ENCODE measurements at places on chromosomes 1 and 21.

- DNase-seq = peak; percentile 64
Observed at GRCh38 chr1:203627851-203628200, 1.2 kb downstream of the ATP2B4 start.

DNA sequence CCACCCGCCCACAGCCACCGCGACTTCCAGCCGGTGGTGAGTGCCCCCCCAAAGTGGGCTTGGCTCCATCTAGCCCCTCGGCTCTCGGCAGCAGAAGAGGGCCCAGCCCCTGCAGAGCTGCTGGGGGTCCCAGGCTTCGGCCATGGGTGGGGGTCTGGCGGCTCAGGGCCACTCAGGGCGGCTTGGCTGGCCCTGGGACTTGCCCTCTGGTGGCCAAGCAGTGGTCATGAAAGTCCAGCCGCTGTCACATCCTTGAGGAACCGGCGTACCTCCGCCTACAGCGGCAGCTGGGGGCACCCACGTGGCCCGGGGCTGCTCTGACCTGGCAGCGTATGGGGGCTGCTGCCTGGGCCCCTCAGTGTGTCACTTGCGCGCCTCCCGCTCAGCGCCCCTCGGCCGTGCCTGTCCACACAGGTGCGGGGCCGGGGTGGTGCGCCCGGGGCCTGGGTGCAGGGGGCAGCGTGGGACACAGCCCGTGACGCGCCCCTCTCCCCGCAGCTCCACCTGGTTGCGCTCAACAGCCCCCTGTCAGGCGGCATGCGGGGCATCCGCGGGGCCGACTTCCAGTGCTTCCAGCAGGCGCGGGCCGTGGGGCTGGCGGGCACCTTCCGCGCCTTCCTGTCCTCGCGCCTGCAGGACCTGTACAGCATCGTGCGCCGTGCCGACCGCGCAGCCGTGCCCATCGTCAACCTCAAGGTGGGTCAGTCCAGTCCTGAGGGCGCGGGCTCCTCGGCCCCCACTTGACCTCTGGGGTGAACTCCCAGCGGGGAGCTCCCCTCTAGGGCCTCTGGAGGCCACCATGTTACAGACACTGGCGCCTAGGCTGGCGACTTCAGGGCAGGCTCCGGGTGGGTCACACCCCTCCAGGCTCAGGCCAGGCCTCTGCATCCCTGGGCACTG, 32.4 kb downstream of the SLC19A1 start:
- DNase-seq = no peak

DNA sequence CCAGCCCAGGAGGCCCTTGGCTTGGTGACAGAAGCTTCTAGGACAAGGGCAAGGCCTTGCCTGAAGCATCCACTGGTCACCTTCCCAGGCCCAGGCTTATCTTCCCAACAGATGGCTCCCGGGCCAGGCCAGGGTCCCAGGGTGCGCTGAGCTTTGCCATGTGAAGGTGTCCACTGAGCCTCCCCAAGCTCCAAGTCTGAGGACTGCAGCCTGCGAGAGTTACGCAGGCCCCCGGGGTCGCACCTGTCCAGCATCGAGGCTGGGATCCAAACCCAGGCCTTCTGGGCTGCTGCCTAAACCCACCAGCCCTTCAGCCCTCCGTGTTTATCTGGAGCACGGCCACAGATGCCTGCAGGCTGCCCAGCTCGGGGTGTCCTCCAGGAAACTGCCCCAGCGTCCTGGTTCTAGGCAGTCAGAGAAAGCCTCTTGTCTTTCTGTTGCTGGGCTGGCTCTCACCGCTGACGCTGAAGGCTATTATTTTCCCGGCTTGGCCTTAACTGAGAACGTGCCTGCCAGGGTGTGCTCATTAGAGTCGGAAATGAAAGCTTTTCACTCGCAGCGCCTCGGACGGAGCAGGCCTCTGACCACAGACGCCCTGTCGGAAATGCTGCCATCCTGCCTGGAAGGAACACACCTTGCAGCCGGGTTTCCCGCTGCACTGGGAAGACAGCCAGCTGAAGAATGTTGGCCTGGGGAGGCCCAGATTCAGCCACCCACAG, 71.4 kb downstream of the MEGF6 start:
- DNase-seq = peak; percentile 29

DNA sequence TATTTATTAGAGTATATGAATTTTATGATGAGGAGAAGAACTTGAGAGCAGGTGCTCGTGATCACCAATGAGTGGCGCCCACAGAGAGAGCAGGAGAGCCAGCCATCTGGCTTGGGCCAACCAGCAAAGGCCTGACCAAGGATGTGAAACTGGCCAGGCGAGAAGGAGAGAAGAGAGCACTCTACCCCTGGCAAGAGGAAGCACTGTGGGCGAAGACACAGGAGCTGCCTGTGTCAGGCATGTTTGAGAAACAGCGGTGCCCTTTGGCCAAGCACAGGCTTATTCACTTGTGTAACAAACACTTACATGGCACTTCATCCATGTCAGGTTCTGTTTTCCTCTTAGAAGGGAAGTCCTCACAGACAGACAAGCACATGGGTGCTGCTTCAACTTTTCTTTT, 4.2 kb upstream of the SIPA1L2 start:
- peak; percentile 31 for DNase-seq

- DNase-seq = peak; percentile 83
Observed at GRCh38 chr1:199463521-199464127, 563.9 kb upstream of the NR5A2 start.

GRCh38 chr1:21139601-21140000, 37.1 kb downstream of the EIF4G3 start:
- DNase-seq = peak; percentile 24

GRCh38 chr1:8184301-8184700, 133.6 kb upstream of the SLC45A1 start:
- DNase-seq = no peak

GRCh38 chr1:175338387-175339135, 146.0 kb upstream of the KIAA0040 start:
- DNase-seq = peak; percentile 66

DNA sequence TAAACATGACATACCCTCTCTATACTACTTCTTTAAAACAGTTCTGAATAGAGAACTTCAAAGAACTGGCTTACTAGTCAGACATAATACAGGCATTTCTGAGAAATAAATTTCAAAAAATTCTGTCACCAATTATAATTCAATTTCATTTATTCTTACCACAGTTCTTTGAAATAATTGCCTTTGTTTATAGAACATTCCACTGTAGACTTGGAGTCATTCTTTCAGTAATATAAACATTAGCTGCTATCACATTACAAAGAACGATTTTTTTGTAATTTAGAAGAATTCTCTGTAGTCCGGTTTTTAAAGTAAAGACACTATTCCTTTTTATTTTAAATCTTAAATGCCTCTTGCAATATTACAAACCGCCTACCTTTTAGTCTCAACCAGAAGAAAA, 146.4 kb upstream of the COL11A1 start:
- DNase-seq = no peak

DNA sequence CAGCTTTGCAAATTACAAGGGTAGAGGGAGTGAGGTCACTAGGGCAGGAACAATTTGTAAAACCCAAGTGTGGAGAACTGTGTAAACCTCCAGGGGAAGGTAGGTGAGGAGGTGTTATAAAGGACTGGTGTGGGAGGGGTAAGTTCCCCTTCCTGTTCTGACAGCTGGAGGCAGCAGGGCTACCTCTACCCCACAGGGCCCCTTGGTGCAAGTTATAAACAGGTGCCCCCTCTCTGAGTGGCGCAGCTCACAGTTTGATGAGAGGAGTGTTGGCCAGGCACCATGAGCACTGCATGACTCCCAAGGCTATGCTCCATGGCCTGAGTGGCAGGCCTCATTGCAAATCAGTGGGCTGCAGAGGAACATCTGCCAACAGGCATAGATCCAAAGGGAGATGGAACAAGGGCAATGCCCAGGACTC, 41.0 kb downstream of the MFSD2A start:
- no peak for DNase-seq

DNA sequence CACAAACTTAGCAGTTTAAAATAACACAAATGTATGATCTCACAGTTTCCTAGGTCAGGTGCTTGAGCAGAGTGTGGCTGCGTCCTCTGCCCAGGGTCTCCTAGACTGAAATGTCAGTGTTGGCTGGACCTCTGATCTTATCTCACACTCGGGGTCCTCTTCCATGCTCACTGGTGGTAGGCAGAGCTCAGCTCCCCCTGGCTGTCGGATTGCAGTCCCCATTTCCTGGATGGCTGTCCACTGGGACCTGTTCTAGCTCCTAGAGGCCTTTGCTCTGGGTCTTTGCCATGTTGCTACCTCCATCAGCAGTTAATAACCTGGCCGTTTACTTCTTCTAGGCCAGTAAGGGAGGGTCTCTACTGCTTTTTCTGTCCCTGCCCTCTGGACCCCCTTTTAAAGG, 107.5 kb downstream of the PCNX2 start:
- DNase-seq = no peak

GRCh38 chr1:221915764-221916163, 173.9 kb upstream of the DUSP10 start:
- no peak for DNase-seq

- DNase-seq = no peak
Observed at GRCh38 chr1:41319807-41320711, 41.2 kb upstream of the FOXO6 start.

- no peak for DNase-seq
Observed at GRCh38 chr1:98103617-98104285, 182.9 kb upstream of the DPYD start.

- DNase-seq = peak; percentile 88
Observed at GRCh38 chr1:161382214-161383019, 14.7 kb upstream of the CFAP126 start.

DNA sequence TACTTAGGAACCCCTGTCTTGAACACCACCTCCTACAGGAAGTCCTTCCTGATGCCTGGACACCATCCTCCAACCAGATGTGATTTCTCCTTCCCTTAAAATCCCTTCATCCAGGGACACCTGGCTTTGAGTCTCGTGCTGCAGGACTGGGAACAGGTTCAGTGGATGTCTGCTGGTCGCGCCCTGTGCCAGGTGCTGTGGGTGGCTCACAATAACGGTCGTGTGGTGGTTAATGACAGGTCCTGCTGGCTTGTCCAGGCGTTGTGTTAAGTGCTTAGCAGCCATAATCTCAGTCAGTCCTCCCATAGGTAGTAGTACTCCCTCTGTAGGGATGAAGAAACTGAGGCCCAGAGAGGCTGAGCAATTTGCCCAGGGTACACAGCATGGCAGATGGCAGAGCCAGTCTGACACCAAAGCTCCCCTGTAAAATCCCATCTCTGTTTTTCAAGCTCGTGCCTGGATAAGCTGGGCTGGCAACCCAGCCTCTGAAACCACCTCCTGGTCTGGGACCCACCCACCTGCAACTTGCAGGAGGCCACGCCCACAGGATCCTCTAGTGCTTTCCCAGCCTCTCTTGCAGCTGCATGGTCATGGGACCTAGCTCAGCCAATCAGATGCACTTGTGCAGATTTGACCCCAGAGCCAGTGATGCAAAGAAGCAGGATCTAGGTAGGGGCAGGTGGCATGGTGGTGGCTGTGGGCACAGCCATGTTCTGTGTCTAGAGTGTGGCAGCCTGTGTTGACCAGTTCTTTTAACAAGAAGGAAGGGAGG, 106.0 kb upstream of the IFFO2 start:
- DNase-seq = peak; percentile 31

- DNase-seq = no peak
Observed at GRCh38 chr1:85313888-85314696, 37.7 kb upstream of the BCL10 start.

- no peak for DNase-seq
Observed at GRCh38 chr1:51642739-51643142, 25.8 kb downstream of the OSBPL9 start.

DNA sequence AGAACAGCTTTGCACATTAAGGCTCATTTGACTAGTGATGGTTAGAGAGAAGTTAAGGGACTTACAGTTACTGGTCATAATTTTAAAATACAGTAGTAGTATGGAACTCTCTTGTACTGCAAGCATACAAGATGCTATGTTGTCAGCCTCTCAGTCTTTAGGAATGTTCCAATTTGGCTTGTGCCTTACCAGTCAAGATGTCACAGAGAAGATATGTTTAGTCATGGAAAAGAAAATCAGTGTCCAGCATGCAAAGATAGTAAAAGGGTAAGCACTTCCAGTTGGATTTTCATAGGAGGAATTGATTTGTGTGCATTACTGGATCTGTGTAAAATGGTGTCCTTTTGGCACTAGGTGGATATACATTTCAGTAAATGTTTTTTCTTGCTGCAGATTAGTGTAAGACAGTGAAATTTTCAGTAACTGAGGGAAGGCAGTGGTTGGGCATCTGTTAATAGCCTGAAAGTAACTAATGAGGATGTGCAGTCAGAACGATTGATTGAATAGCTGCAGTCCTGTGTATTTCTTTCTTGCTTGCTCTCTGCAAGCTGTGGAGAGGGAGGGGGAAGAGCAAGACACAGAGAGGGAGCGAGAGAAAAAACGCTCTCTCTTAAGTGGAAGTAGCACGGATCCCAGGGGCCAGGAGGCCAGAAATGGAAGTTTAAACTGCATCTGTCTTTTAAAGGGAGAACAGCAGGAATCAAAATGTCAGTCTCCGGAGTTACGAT, 108.2 kb downstream of the CLEC20A start:
- DNase-seq = no peak

DNA sequence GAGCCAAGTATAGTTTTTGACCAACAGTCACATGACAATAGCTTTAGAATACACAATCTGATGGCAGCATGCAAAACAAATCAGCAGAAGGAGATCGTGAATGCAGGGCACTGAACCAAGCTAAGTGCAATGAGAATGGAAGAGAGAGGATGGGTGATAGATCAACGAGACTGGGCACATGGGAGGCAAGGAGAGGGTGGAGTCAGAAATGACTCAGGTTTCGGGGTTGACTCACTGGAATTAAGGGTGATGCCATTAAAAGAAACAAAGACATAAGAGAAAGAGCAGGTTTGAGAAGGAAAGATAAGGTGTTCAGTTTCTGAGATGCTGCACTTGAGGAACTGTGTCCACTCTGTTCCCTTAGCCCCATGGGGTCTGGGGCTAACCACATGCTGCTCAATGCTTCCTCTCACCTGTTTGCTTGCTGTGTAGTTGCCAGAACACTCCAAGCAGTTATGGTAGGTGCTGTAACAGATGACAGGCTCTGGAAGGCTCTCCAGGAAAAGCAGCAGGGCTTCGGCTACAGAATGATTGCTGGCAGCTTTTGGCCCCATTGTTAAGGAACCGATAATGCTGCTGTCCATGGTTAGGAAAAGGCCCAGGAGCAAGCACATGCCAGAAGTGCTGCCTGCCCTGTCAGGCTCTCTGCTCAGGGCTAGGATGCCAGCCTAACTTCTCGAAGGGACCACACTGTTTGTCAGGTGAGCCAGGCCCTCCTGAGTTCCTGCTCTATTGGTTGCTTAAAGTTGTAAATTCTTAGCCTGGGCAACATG, 6.1 kb upstream of the MTF1 start:
- DNase-seq = no peak

- DNase-seq = no peak
Observed at GRCh38 chr1:242197907-242198820, 199.3 kb upstream of the MAP1LC3C start.

- no peak for DNase-seq
Observed at GRCh38 chr1:195791796-195792195, 816.4 kb downstream of the KCNT2 start.

GRCh38 chr1:107378866-107379265, 238.0 kb downstream of the NTNG1 start:
- no peak for DNase-seq

DNA sequence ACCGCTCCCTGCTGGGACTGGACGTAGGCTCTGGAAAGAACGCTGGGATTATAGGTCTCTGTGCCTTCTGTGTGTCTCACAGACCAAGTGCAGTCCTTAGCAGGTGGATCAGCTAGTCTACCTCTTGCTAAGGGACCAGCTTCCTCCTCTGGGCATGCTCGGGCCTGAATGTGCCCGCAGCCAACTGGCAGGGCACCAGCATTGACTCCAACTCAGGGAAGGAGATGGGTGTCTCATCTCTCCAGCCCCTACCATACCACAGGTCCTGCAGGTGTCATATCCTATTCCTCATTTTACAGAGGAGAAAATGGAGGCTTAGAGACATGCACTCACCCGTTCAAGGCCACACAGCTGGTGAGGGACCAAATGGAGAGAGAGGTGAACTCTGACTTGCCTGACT, 340.2 kb downstream of the PTPRU start:
- DNase-seq = no peak
